ENCODE measurements at places on chromosomes 5 and 9.

- DNase-seq: no peak
Measured at GRCh38 chr9:38334234-38334633, 58.3 kb upstream of the ALDH1B1 start.

DNA sequence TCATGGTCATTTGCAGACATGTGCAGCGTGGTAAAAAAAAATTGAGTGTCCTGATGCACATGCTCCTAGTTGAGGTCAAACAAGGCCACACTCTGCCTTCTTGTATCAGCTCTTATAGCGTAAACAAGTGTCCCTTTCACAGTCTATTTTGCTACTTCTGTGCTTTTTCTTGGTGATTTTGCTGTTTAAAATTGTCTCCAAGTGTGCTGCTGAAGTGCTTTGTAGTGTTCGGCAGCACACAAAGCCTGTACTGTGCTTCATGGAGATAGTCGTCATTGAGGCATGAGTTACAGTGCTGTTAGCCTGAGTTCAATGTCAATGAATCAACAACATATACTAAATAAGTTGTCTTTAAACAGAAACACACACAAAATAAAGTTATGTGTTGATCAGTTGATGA lies 690.4 kb upstream of the MEF2C start:
- DNase-seq: no peak

DNA sequence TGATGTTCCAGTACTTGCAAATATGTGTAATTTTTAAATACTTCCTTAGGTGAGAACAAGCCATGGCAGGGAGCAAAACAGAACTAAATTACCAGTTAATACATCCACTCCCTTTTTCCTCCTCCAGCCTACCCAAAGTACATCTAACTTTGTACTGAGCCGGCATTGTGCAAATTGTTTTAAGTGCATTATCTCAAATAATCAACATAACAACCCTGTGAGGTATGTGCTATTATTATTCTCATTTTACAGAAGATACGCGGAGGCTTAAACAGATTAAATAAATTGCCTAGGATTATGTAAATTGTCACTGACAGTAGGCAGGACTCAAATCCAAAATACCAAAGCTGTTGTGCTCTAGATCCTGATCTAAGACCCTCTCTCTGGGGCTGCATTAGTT lies 55.5 kb upstream of the KLF4 start:
- no peak for DNase-seq

DNA sequence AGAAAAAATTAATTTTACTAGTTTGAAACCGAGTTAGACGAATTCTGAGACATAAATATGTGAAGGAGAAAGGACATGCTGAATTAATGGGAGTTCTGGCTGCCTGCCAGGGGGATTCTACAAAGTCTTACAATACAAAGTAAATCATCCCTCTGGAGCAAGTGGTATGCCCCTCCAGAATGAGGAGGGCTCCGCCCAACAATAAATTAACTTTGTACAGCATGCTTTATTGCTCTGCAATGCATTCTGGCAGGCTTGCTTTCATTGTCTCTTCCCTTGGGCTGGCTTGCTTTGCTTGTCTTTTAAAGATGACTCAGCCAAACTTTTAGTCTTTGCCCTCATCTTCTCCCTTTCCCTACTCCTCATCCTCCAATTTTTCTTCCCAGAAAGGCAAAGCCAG lies 11.7 kb upstream of the PCDHB1 start:
- DNase-seq: no peak

DNA sequence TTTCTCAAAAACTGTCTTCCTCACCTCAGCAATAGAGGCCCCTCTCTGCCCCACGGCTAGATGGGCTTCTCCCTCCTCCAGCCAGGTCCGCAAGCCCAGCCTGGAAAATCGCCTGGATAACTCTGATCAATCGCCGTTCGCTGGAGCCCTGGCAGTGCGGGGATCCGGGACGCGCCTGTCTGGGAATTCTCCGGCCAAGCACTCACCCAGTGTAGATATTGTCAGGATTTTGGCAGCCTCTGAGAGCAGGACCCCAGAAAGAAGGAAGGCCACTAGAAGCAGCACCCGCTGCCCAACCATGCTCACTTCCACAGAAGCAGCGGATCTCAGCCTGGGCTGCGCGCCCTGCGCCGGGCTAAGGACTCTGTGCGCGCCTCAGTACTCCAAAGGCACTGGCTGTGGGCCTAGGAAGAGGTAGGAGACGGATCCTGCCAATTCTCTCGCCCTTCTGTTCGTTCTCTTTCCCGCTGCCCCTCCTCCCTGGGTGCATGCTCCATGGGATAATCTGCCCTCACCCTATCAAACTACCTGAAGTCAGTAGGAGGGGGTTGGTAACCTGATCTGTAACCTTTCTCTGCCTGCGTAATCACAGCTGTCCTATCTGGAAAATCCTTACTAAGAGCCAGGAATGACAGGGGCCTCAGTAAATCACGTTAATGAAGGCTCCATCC lies at the start of gene UGT3A1:
UGT3A1 (minus strand) TSS at position 450 of the 671 bp plus-strand sequence; CDS start at position 300, 150 bp downstream.
- DNase-seq: no peak
